ENCODE measurements at places on chromosomes 12 and 14. TPM values are rescaled to one million over a fixed set of nuclear protein-coding genes. Genes with fewer than 3 reads are reported as not detected.

The BEGAIN gene
- 2.2 TPM for polyA plus RNA-seq

- DNase-seq = no peak
Measured at GRCh38 chr14:37869633-37870032, 274.2 kb downstream of the TTC6 start.

GRCh38 chr12:129373746-129374145, 520.5 kb downstream of the GLT1D1 start:
- DNase-seq = no peak

DNA sequence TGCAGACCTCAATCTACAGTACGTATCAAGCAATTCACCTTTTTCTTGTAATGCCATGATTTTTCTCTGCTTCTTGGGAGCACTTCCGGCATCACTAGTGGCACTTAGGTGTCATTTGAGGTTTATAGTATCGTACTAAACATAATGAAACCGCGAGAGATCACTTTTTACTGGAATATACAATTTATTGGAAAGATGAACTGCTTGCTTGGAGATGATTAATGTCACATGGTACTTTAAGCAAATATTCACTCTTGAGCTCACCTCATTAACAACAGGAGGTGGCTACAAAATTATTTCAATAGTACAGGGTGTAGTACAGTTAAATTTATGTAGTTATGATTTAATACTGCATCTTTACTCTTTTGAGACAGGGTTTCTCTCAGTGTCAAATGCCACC, 11.5 kb downstream of the FUT8 start:
- DNase-seq = no peak

- DNase-seq = no peak
Measured at GRCh38 chr14:94175011-94175745, 1.1 kb downstream of the PPP4R4 start.

DNA sequence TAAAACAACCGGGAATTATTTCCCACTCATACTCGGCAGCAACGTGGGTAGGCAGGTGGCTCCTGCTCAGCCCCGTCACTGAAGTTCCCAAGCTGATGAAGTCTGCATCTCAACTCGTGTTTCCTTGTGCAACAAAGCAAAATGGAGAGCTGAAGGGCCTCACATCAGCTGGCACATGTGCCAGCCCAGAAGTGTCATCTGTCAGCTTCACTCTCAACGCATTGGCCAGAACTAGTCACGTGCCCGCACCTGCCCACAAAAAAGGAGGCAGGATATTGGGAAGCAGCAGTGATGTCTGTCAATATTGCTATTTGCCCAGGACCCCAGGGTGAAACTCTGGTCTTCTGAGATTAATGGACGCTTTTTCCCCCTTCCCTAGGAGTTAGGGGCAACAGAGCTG, 344.0 kb downstream of the BCL11B start:
- DNase-seq = no peak

DNA sequence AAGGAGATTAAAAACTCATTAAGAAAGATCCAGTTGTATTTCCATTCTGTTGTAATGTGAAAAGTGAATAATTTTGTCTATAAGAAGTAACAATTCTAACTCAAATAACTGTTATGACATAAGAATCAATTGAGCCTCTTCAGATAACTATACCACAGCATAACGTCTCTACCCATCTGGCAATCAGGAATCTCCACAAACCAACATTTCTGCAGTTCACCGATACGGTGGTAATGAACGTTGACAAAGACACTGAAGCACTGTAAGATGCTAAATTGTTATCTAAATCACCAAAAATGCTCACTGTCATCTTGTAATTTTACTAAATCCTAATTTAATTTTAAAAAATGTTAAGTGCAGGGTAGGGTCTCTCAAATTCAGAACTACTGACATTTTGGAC, 130.9 kb upstream of the USP15 start:
- no peak for DNase-seq
